Cardiac muscle cell (in vitro differentiated cells and primary cell): ENCODE measurements at places on chromosomes 7 and 10.

DNA sequence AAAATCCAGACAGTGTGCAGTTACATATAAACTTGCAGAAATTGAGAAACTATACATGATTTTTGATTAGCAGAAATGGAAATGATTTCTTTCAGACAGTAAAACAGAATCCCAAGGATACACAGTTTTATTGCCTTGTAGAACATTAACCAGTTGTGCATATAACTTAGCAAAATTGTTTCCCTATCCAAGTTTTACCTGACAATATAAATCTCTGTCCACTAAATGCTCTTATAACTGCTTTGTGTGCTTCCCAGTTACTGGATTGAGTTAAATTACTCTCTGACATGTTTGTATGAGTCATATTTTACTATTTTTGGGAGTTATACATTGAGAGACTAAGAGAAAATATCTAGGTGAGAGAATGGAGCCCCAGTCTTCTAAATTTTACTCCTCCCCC is 563.4 kb downstream of the SH2D4B start:
- no peak for DNase-seq

DNA sequence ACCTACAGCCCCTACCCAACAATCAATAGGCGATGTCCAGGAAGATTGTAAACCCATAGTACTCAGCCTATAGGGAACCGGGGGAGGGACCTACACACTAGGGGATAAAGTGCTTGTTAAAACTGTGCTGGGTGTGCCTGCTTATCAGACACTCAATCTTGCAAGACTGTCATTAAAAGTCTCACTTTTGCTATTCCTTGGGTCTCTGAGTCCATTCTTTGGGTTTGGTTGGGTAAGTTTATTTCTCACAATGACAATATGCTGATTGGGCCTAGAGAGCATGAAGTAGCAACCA is 45.6 kb downstream of the PTPRE start:
- no peak for DNase-seq

DNA sequence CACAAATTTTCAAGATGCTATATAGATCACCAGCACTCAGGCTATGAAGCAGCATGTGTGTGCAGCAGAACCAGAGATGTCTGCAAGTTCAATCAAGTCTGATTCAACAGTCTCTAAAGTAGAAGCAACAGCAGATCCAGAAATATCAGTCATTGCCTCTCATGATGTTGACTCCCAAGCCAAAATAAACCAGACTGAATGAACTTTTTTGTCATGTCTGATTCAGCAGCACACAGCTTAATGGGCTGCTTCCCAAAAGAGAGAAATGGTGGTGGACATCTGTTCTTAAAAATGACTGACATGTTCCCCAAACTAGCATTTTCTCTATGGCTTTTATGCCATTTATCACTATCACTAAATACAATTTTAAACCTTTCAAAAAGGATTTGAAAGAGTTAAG is 53.8 kb downstream of the TMEM26 start:
- no peak for DNase-seq

DNA sequence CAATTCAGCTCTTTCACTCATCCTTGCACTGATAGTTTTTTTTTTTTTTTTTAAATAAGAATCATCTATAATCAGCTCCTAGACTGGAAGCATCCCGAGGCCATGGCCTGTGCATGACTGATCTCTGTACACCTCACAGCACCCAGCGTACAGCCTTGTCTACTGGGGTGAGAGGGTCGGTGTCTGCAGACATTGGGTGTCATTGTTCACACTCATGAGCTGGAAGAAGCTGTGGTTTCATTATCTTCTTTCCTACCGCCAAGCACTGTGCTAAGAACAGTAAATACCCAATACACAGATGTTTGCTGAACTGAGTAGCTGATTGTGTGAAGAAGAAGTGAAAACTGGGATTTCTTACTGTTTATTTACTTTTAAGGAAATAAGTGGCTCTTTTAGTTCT is 123.6 kb downstream of the CLEC2L start:
- DNase-seq, result peak; percentile 55

GRCh38 chr7:78673272-78673671 is 780.2 kb downstream of the MAGI2 start:
- DNase-seq, result no peak

DNA sequence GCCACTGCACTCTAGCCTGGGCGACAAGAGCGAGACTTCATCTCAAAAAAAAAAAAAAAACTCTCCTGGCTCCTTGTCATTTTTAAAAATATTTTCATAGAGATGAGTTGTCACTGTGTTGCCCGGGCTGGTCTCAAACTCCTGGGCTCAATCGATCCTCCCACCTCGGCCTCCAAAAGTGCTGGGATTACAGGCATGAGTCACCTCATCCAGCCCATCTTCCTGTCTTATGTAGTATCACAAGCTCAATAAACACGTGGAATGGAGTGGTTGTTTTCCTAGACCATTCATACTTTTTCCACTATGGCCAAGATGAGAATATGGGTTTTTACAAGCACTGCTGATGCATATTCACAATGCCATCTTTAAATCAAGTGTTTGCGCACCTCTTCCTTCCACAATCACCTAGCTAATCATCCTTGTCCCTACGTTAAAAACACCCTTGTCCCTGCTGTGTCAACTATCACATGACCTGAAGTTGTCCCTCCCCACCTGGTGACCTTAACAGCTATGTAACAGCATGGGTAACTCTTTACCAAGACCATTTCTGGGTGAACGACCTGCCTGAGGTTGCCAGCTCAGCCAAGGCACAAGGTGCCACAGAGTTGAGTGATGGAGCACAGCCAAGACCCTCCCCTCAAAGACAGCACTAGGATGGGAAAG is 21.3 kb downstream of the DLG5 start:
- no peak for DNase-seq

- peak; percentile 83 for DNase-seq
These were observed 67.8 kb downstream of the EGFR start for GRCh38 chr7:55086413-55087201.

GRCh38 chr10:58280477-58280876 is 11.5 kb downstream of the CISD1 start:
- no peak for DNase-seq
